ENCODE measurements at places on chromosomes 4 and X.

- no peak overlapping the region for H3K4me3 ChIP-seq
- no peaks in the 10 kb centered on the region for H3K27me3 ChIP-seq
- peak; percentile 4 for DNase-seq
Measured at GRCh38 chr4:11196927-11197522, 231.7 kb downstream of the HS3ST1 start.

DNA sequence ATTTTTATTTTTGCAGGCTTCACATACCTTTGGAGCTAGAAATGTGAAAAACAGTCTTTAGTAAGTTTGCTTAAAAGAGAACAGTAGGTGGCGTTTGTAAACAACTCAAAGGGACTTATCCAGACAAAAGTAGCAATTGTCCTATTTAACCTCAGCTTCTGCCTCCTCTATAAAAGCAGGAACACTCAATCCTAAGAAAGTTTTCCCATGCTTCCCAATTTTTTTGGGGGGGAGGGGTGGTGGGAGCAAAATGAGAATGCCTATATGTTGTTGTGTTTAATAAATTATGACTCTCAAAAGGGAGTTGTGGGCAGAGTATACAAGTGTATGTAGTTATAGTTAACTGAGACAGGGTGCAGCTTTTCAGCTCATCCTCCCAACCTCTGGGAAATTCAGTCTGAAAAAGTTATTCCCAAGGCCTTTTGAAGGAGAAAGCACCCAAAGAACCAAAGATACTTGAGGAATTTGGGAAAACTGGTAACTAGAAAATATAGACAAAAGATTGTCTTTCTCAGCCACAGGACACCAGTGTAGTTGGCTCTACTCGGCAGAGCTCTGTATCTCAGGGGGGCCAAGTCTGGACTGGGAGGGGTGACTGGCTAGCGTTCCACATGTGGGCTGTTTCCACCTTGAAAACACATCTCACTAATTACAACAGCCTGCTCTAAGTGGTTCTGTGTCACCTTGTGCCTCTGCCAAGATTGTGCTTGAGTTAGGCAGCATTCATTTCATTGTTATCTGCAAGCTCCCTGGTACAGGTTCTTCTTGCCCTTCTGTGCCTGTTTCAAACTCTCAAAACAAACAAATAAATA lies 2.8 kb downstream of the SFRP2 start:
- no peak overlapping the region for H3K27ac ChIP-seq
- no peaks in the 10 kb centered on the region for H3K36me3 ChIP-seq
- DNase-seq = peak; percentile 30
- H3K4me1 ChIP-seq = peaks cover 9% of the 10 kb centered on the region
- no peak overlapping the region for H3K4me3 ChIP-seq

GRCh38 chr4:141524116-141524515 lies 112.3 kb upstream of the IL15 start:
- peak; percentile 39 for DNase-seq
- no peaks in the 10 kb centered on the region for H3K27me3 ChIP-seq
- H3K4me3 ChIP-seq = no peak overlapping the region
- no peaks in the 10 kb centered on the region for H3K36me3 ChIP-seq

DNA sequence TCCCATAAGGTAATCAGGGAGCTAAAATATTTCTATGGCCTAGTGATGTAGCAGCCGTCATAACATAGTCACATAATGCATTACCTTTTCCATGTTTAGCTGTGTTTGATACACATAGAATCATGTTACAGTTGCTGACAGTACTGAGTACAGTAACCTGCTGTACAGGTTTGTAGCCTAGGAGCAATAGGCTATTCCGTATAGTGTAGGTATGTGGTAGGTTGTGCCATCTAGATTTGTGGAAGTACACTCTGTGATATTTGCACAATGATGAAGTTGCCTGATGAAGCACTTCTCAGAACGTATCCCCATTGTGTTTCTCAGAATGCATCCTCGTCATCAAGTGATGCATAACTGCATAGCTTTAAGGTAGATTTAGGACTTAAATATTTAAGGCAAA lies 495.6 kb upstream of the ZFP42 start:
- DNase-seq = no peak
- H3K27me3 ChIP-seq = no peaks in the 10 kb centered on the region
- H3K4me1 ChIP-seq = no peaks in the 10 kb centered on the region
- H3K36me3 ChIP-seq = no peaks in the 10 kb centered on the region
- H3K4me3 ChIP-seq = no peak overlapping the region
